ENCODE measurements at places on chromosomes 1 and 21. TPM values are rescaled to one million over a fixed set of nuclear protein-coding genes. Genes with fewer than 3 reads are reported as not detected.

DNA sequence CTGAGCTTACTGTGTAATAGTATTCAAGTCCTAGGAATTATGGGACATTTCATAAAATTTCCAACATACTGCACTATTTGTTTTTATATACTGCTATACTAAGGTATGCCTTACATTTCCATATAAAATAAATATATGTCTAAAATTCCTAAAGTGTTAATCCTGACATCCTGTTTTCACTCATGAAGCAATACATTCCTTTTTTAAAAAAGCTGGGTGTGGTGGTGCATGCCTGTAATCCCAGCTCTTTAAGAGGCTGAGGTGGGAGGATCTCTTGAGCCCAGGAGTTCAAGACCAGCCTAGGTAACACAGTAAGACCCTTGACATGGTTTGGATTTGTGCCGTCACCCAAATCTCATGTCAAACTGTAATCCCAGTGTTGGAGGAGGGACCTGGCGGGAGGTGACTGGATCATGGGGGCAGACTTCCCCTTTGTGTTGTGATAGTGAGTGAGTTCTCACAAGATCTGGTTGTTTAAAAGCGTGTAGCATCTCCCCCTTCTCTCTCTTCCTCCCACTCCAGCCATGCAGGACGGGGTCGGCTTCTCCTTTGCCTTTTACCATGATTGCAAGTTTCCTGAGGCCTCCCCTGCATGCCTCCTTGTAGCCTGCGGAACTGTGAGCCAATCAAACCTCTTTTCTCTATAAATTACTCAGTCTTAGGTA, 5.8 kb downstream of the CDC42BPA start:
- DNase-seq: no peak

GRCh38 chr1:80731241-80731894, 1069.4 kb upstream of the ADGRL2 start:
- no peak for DNase-seq

DNA sequence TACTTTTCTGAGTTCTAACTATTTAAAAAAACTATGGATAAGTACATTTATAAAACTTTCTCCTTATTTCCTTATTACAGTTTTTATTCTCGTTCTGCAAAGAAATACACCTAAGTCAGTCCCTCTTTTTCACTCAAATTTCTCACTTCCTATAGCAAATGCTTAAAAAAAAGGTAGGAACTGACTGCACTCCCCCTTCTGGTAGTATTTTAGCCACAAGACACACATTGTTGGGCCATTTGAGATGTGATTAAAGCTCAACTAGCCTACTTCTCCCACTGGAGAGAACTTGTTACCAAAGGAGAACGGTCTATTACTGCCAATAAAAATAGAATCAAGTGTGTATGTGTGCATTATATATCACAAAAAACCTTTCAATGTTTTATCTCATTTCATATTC, 521.9 kb upstream of the PRMT6 start:
- DNase-seq: no peak

DNA sequence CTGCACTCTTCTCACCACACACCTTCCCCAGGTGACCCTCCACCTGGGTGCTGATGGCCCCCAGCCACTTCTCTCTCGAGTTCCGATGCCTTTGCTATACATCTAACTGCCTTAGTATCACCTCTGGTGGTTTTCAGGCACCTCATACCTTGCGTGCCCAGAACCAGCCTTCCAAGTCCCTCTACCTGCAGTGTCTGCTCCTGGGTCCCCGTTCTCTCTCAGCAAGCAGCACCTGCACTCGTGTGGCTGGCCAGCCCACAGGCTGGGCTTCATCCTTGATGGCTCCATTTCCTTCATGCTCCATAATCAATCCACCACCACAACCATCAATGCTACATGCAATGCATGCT, 49.2 kb upstream of the EDN2 start:
- DNase-seq: no peak

DNA sequence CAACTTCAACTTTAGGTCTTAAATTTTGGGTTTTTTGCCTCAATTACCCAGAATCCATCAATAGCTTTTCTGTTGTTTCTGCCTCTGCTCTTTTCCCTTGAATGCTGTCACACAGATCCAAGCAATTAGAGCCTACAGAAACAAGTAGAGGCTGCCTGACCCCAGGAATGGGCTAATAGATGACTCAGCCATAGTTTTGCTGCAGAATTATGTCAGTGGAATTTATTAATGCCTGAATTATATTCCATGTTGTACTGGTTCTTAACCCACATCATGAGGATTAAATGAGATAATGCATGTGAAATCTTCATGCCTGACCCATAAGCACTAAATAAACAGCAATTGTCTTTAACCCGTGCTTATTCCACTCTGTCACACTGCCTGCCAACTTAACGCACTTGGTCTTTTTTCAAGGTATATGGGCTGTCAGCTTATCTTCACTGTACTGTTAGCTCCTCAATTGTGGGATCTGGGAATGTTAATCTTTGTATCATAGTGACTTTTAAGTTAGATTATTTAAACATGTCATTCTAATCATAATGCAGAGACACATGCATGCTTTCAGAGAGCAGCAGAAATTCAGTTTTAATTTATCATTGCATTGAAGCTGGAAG, 213.3 kb downstream of the ROR1 start:
- no peak for DNase-seq

GRCh38 chr1:209458921-209459320, 124.6 kb upstream of the CAMK1G start:
- DNase-seq: no peak

DNA sequence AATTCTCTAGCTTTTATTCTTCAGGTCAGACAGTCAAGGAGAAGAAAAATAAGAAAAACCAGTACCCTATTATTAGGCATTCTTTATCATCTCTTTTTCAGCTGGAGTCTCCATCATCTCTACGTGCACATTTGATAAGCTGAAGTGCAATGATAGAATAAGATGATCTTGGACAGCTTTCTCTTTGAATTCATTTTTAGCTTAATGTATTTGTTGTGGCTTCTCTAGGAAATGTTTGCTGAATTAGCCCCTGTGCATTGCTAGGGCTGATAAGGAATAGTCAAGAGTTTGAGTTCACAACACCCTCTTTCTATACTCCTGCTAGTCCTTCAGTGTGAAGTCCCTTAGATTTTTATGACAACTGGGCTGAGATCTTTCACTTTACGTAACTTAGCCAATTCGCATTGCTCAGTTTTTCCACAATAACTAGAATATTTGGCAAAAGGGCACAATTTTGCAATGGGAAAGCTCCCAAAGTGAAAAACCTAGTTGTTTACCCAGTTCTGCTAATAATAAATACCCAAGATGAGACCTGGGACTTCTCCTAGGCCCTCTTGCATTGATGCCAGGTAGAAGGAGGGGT, 7.0 kb upstream of the KCNJ15 start:
- no peak for DNase-seq

DNA sequence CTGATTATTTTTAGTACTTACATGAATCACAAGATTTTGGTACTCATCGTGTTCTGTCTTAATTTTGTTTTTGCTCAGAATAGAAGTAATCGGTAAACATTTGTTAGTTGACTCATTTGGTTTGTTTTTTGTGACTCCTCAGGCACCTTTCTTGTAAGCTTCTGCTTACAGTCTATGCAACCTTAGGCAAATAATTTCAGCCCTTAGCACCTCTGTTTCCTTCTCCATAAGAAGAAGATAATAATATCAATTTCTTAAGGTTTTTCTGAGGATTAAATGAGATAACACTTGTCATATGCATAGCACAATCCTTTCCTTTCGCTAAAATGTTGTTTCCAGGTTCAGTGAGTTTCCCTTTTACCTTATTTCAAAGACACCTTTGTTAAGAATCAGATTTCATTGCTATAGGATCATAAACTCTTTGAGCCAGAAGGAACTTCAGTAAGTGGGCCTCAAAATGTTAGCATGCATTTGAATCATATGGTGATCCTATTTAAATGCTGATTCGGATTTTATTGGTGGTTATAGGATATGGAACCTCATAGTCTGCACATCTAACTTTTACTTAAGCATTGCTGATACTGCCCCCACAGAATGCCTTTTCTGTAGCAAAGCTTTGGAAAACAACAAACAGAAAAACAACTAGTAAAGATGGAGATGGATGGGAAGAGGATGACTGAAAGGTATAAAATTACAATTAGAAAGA, 272.7 kb upstream of the CACYBP start:
- DNase-seq: no peak

DNA sequence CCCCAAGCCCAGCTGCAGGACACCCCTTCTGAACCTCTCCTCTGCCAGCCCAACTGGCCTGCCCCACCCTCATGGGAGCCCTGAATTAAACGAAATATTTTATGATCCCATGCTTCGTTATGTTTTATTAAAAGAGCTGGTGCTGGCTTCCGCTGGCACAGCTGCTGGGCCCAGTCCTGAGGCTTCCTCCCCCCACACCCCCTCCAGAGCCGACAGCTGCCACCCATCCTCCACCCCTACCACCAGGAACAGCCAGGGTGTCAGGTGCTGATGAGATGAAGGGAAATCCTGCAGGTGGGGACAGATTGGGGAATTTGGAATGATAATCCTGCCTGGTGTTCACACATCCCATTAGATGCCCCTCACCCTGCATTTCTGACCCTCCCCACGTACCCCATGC, 19.0 kb downstream of the IGSF21 start:
- no peak for DNase-seq

GRCh38 chr1:186782791-186783190, 46.0 kb upstream of the PLA2G4A start:
- DNase-seq: no peak

DNA sequence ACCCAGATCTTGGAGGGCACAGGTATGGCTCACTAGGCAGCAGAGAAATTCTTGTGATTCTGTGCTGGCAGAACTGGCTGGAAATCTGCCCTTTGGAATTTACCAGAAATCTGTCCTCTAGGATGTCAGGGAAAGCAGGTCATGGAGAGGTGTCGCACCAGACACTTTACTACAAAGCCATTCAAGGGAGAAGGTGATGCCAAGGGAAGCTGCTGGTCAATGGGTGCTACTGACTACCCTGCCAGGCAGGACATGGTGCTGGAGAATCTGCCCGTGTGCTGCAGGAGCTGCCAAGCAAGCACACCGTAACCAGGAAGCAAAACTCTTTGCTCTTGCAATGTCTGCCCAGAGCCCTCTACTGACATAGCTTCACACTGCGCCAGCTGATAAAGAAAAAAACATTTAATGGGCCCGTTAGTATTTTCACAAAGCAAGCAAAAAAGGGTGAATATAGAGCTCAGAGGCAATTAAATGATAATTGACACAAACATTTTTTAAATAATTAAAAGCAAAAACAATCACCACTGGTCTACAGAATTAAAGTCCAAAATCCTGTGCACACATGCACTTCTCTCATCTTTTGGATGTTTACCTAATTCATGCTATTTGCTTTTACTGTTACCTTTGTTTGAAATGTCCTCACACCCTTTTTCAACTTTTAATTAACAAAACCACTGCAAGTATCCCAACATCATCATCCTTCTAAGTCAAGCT, 7.2 kb upstream of the FBXO28 start:
- peak; percentile 31 for DNase-seq

YBEY gene
- 10.8 TPM for total RNA-seq

KCNJ10 gene
- not detected for total RNA-seq

GRCh38 chr1:193486671-193487229, 300.3 kb upstream of the B3GALT2 start:
- no peak for DNase-seq

DNA sequence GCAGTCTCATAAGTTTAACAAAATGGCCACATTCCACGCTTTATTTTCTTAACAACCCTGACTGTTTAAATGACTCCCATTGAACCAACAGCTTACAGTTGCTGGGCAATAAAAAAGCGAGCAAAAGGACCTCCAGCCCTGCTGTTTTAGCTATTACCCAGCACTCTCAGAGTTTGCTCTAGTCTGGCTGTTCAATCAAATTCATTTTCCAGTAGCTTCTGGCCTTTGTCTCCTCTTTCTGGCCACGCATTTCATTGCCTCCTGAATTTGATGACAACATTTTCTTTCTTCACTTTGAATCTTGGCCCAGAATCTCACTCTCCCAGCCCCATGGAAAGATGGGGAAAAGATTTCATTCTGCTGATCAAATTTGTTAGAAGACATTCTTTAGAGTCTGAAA, 44.1 kb upstream of the DOCK7 start:
- no peak for DNase-seq

SLC45A3 gene
- total RNA-seq: 0.18 TPM

DNA sequence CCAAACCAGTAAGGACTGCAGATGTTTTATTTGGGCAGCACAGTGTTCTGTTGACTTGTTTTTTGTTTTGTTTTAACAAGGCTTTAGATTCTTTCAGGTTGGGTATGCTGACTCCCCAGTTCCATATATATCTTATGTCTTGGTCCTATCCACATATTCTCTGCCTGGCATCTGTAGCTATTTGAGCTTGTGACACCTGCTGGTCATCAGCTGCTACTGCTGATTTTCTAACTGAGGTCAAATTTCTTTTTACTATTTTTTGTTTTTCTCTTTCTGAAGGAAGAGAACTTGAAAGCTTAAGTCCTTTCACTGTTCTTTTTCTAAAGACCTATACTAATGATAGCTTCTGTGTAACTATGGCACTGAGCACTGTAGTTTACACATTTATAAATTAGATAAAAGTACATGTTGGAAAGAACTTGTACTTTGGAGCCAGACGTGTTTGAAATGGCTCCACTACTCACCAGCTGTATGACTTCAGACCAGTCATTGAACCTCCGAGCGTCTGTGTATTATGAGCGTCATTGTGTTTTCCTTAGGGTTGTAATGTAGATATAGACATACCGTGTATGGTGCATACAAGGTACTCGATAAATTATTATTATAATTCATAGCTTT, 109.4 kb downstream of the NRDC start:
- DNase-seq: peak; percentile 24

GRCh38 chr1:233172201-233172600, 123.3 kb downstream of the PCNX2 start:
- no peak for DNase-seq

DNA sequence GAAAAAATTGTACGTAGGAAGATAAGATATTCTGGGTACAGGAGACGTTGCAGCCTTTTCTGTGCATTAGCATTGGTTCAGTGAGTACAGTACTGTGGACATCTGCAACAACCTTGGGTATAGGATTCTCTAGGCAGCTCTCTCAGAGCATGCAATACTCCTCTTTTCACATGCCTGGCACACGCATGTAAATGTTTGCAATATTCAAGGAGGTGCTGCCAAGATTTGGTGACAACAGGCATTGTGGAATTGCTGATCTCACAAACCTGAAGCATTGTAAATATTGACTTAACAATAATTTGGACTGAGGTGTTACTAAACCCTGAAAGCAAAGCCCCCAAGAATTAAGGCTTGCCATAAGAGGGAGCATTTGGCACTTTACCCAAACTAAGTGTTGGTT, 126.8 kb downstream of the GRIK1 start:
- DNase-seq: no peak

UBASH3A gene
- 67.8 TPM for total RNA-seq

GRCh38 chr21:36815284-36815683, 116.4 kb downstream of the SIM2 start:
- no peak for DNase-seq

ADGRB2 gene
- total RNA-seq: 0.81 TPM

GRCh38 chr1:26317612-26318337, at the start of gene CD52:
TSS of gene CD52 (plus strand) at chr1:26317958. CDS start at chr1:26318018, 60 bp downstream.
- DNase-seq: peak; percentile 81

Measured in activated CD4-positive, alpha-beta memory T cell treated with anti-CD3 and anti-CD28 coated beads, Interleukin-2, amount 10 ng/mL, durations not matched to agents 7 days and 5 days (primary cell).